ENCODE measurements at places on chromosomes 2 and 18. TPM values are rescaled to one million over a fixed set of nuclear protein-coding genes. Genes with fewer than 3 reads are reported as not detected.

CDH19 gene
- polyA plus RNA-seq: not detected

RAMP1 gene
- polyA plus RNA-seq: 0.37 TPM

ELAC1 gene
- 5.9 TPM for polyA plus RNA-seq

UPP2 gene
- polyA plus RNA-seq: not detected

DNA sequence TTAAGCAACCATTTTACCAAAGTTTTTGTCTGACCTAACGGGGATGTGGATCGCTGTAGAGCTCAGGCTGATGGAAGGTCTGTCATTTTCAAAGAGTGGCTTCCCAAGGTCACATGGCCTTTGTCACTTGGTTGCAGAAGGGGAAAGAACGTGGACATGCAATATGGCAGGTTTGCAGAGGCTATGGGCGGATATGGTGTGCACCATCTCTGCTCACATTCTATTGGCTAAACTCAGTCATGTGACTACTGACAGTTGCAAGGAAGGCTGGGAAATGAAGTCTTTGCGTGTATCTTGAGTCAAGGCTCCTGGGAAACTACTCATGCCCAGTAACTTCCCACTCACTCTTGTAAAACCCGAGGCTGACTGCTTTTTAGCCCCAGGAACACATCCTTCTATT lies 96.8 kb downstream of the ST6GAL2 start:
- no peak for DNase-seq

DNA sequence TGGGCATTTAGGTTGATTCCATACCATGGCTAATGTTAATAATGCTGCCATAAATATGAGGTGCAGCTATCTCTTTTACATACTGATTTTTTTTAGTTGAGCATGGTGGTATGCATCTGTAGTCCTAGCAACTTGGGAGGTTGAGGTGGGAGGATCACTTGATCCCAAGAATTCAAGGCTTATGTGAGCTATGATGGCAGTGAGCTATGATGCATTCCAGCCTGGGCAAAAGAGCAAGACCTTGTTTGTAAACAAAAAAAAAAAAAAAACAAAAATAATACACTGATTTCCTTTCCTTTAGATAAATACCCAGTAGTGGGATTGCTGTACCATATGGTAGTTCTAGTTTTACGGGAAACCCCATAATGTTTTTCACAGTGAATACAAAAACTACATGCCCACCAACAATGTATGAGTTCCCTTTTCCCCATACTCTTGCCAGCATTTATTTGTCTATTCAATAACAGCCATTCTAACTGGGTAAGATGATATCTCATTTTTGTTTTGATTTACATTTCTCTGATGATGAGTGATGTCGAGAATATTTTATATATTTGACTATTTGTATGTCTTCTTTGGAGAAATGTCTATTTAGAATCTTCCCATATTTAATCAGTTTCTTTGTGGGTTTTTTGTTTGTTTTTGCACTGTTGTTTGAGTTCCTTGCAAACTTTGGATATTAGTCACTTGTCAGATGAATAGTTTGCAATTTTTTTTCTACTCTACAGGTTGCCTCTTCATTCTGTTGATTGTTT lies 281.0 kb upstream of the KYNU start:
- DNase-seq: no peak

- DNase-seq: peak; percentile 66
Measured at GRCh38 chr18:26579941-26580618, 31.7 kb upstream of the KCTD1 start.

- DNase-seq: no peak
Measured at GRCh38 chr2:201152517-201152916, 30.4 kb upstream of the CASP10 start.

- no peak for DNase-seq
Measured at GRCh38 chr2:119383410-119384140, 16.8 kb downstream of the DBI start.

DNA sequence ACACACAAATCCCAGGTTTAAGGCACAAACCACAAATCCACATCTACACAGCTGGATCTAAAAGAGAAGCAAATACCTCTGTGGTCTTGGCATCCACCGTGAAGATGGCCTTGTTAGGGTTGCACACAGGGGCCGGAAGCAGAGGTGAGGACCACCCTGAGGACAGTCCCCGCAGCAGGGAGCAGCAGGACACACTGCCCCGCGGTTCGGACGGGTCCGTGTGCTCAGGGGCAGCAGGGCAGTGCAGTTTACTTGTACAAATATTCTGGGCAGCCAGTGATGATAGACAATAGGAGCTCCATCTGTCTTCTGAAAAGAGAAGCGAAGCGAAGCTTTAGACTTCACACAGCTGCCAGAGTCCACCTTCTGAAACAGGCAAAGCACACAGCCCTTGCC lies 8.8 kb downstream of the PASK start:
- DNase-seq: no peak

GRCh38 chr2:202705446-202706020 lies 70.8 kb downstream of the FAM117B start:
- DNase-seq: no peak

DNA sequence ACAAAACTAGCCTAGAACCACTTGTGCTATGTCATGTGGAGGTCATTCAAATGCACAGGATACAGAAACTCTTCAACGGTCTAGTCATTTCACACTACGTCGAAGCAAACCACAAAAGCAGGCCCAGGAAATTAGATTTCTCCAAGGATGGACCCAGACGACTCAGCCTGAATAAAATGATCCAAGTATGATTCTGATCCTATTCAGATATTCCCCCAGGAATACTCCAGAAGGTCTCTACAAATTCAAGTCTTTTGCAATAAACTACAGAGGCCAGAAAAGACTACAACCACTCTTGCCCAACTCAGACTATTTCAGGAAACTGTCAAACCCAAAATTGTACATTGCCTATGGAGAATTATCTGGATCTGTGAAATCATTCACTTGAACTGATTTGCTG lies 422.5 kb downstream of the METTL4 start:
- DNase-seq: no peak

DNA sequence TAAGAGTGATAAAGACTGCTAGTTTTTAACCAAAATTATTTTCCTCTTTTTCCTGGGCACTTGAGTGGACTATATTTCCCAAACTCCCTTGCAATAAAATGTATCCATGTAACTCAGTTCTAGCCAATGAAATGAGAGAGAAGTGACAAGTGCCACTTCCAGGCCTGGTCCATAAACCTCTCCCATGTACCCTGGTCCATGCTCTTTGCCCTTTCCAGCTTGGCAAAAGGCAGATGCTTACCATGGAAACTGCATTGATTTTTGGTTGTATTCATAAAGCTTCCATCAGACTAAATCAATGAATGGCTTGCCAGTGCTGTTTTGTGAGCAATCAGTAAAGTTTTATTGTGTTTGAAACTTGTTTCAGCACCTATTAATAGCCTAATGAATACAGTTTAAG lies 229.3 kb downstream of the TNS1 start:
- DNase-seq: no peak

DNA sequence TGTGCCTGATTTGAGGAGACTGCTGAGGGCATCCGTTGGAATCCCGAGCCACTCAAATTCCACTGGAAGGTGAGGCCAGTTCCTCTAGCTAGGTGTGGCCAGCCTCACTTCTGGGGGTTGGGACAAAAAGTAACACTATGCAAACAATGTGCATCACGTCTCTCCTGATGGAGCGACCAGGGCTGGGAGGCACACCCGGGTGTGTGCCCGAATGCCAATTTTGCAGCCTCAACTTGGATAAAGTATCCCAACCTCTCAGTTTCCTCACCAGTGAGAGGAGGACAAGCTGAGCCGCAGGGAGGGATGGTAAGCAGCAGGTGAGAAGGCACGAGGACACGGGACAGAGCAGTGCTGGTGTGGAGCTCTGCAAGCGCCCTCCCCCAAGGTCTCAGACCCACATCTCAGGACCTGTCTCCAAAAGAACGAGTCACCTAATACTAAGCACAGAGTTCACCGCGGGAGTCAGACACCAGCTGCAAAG lies 218.3 kb downstream of the HAUS1 start:
- peak; percentile 40 for DNase-seq

Measured in keratinocyte (primary cell).